ENCODE measurements at places on chromosomes 3 and 15.

DNA sequence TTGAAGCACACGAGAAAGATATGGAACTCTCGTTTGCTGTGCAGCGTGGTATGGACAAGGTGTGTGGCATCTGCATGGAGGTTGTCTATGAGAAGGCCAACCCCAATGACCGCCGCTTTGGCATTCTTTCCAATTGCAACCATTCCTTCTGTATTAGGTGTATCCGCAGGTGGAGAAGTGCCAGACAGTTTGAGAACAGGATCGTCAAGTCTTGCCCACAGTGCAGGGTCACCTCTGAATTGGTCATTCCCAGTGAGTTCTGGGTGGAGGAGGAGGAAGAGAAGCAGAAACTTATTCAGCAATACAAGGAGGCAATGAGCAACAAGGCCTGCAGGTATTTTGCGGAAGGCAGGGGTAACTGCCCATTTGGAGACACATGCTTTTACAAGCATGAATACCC is 1.2 kb downstream of the MKRN3 start:
- no peak for DNase-seq

DNA sequence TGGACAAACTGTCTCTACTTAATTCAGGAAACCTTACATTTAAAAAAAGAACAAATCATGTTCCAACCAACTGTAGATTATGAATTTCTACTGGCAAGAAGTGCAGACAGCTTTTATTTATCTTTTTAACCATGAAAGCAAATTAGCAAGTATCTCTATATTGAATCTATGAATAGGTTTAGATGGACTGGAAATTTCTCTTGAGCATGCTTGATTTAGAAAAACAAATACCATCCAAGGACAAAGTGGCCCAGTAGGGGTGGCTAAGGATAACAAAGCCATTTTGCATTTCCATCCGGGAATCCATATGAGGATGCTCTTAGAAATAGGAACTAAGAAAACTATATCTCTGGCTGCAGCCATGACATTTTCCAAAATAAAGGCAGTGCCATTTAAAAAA is 150.6 kb downstream of the KCNMB2 start:
- no peak for DNase-seq

DNA sequence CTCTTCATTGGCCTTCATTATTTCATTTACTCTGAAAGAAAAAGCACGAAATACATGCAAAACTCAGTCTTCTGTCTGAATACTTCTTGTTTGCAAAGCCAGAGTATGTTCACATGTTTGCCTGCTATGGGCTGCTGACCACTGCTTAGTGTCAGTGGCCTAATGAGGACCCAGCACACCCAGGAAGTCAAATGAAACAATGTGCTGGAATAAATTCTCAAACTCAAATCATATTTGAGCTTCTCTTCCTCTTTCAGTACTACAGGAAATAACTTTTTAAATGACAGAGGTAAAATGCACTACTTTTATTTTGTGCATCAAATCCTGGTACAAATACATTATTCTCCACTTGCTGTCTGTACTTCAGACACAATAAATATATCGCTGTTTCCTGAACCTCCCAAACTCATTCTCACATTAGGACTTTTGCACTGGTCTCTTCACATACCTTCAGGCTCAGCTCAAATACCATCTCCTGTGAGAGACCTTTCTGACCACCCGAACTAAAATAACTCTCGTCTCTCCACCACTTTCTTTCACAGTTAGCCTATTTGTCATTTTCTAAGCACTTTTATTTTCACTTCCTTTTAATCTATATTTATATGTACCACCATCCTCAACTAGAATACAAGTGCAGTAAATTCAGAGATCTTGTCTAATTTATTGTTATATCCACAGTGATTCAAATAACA is 176.8 kb downstream of the TUSC7 start:
- no peak for DNase-seq

DNA sequence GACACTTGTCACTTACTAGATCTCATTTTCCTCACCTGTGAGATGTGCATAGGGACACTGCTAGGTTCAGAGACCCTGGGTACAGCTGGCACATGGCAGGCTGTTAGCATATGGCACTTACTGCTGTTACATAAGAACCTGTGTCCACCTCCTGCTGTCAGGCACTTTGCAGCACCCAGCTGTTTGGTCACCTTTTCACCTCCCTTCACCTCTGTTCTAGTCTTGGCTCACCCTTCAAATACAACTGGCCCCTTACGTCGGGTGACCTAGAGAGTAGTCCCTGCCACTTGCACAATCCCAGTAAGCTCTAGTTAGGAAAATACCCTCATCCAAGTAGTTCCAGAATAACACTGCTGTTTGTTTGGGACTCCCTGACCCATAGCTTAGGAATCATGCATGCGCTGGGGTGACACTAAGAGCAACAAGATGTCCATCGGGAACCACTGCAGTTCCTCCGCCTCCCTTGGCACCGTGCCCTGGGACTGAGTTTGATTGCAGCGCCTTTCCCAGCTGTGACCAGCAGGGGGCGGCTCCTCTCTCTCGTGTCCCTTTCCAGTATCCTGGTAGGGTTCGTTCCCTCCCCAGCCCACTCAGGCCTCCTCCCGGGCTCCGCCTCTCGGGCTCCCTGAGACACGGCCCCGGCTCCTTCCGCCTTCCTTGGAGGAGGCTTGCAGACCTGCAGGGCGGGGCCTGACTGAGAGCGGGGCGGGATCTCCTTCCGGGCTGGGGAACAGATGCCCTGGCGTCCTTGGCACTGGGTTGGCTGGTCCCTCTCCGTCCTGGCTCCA is 78.6 kb downstream of the ABHD5 start:
- peak; percentile 91 for DNase-seq

DNA sequence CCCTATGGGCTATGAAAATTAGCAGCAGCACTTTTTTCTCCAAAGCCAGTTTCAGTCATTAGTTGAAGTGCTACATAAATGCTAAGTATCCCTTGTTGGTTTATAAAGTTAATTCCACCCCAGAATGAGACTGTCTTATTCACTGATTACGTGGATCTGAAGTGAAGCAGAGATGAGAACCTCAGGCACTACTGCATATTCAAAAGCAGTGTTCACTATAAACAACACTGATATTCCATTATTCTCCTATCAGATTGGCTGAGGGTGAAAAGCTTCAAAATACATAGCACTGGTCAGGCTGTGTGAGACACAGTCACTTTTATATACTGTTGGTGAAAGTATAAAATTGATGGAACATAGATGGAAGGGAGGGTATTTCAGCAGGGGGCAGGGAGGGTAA is 395.7 kb upstream of the RARB start:
- no peak for DNase-seq

- no peak for DNase-seq
Measured at GRCh38 chr3:35721628-35722027, 82.3 kb downstream of the ARPP21 start.

- no peak for DNase-seq
Measured at GRCh38 chr15:66099950-66100671, 153.4 kb downstream of the MEGF11 start.

DNA sequence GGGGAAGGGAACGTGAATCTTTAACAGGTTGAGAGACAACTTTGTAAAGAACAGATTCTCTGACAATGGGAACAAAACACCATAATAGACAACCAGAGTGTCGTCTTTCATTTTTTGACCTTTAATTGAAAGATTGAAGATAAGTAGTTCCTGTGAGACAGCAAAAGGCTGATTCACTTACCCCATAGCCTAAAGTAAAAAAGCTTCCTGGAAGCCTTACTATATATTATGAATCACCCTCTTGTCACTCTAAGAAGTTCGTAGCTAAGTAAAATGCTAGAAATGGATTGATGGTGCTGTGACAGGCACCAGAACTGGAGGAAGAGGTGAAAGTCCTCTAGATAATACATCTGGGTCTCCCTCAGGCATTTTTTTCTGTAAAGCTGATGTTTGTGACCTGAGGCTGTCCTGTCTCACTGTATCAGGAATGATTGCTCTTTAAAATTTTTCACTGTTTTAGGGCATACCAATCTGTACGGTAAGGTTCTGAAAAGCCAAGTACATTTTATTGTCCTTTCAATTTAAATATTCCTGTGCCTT is 824.6 kb upstream of the SEMA6D start:
- no peak for DNase-seq

DNA sequence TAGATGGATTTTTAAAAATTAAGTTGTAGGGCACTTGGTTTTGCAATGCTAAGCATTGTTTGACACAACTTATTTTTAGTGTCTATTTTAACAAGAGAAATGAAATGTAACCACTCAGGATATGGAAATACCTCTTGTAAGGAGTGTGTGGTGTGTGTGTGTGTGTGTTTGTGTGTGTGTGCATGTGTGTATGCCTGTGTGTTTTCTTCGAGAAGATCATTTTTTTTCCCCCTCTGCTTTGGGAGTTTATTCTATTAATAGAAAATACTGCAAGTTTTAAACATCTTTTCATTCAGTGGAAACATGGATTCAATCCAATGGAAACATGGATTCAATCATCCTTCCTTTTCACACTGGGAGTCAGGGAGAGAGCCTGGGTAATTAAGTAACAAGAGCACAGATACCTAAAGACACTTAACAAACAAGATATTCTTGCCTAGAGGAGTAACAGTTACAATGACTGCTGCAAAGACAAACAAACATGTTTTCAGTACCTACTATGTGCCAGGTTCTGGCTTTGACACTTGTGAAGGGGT is 567.2 kb upstream of the TBL1XR1 start:
- peak; percentile 41 for DNase-seq

- peak; percentile 4 for DNase-seq
Measured at GRCh38 chr3:127959873-127960272, 44.8 kb downstream of the KBTBD12 start.

- DNase-seq = no peak
Measured at GRCh38 chr3:95088464-95088863, 1025.6 kb downstream of the NSUN3 start.

GRCh38 chr3:5301651-5302297 is 114.3 kb downstream of the EDEM1 start:
- DNase-seq = peak; percentile 19

DNA sequence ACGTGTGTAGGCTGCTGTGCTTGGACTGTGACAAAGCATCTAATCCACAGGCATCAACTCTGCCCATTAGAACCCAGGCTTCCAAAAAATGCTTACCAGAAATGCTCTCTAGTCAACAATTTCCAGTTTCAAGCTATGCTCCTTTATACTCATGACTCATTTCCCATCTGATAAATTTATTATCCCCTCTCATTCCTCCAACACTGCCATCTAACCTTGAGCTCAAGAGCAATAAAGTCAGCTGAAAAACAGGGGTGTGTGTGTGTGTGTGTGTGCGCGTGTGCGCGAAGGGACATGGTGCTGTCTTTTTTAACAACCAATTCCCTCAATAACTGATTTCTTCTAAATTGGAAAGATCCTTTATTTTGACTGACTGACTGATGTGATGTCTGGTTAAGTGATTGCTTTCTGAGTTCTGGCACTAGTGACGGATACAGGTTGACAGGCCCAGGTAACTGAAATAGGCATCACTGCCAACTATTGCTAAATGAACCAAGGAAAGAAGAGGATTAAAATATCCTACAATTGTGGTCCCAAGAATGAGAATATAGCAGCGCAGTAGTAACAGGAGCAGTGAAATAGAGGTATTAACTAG is 405.5 kb downstream of the ZNF385D start:
- no peak for DNase-seq

DNA sequence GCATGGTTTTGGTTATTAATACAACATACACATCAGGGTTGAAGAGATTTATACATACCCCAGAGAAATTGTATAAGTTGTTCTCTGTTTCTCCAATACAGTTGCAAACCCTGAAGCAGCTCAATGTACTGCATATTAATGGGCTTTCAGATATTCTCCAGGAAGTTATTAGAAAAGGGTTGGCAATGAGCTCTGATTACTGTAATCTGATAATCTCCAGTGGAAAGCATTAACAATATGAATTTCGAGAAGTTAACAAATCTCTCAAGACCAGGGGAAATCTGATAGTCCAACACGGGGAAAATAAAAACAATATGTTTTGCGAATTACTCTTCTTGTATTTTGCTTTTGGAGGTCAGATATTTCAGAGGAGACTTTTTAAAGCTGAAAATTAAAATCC is 950.1 kb downstream of the TBL1XR1 start:
- no peak for DNase-seq

- DNase-seq = peak; percentile 64
Measured at GRCh38 chr15:25508369-25509002, 69.7 kb upstream of the UBE3A start.

GRCh38 chr3:60333710-60334109 is 917.5 kb downstream of the FHIT start:
- DNase-seq = no peak

GRCh38 chr3:45684327-45684892 is 4.8 kb upstream of the SACM1L start:
- DNase-seq = no peak

DNA sequence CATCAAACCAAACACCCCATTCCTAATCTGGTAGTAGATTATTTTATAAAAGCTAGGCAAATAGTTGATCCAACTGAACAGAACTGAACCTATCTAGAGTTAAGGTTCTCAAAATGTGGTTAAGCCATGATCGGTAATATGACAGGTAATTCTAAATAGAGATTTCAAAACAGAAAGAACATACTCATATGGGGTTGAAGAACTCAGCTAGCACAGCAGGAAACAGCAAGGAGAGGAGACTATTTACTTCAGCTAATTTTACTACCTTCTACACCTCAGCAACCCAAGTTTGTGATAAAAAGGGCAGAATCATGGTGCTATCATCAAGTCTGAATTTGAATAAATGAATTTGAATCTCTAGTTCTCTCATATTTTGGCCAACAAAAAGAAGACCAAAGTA is 11.8 kb downstream of the CD47 start:
- DNase-seq = no peak

GRCh38 chr3:118480101-118480860 is 554.4 kb downstream of the IGSF11 start:
- DNase-seq = no peak

GRCh38 chr15:95669146-95669922 is 661.2 kb upstream of the NR2F2 start:
- DNase-seq = no peak

DNA sequence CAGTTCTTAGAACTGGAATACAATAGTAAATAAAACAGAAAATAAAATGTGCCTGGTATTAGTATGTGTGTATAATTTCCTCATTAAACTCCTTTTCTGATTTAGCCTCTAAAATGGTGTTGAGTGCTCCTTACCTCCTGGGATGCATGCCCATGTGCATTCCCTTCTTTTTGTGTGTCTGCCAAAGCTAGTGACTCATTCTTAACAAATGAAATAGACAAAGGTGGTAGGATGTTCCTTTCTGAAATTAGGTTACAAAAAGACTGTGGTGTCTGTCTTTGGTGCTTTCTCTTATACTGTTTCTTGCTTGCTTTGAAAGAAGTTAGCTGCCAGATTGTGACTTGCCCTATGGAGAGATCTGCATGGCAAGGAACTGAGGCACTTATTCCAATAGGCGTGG is 623.7 kb downstream of the GRM7 start:
- DNase-seq = no peak

DNA sequence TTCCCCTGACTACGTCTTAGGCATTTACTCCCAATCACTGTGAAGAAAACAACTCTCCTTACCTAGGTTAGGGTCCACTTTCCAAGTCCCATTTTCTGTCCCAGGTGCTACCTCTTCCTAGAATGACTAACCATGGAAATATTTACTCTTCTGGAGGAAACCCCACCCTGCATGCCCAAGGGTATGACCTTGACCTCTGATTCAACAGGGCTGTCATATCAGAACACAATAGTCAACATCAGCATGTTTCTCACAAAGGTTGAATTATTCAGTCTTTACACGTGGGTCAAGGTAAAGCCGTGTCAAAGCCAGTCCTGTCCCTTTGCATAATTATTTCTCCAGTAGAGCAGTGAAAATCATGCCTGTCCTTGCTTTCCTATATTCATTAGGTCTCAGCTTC is 4.3 kb upstream of the FRMD5 start:
- DNase-seq = no peak

GRCh38 chr15:58476525-58477162 is 44.9 kb downstream of the LIPC start:
- no peak for DNase-seq
